Bronchial smooth muscle cell (primary cell): ENCODE measurements at places on chromosomes 3 and 15. TPM values are rescaled to one million over a fixed set of nuclear protein-coding genes. Genes with fewer than 3 reads are reported as not detected.

The KIF15 gene
- total RNA-seq: 1.3 and 2.7 TPM in 2 replicates

The ZMAT3 gene
- 29.8 and 36.7 TPM in 2 replicates for total RNA-seq

The PCBP4 gene
- total RNA-seq: 38.5 and 45.4 TPM in 2 replicates

The SMCO1 gene
- total RNA-seq: not detected in 2 replicates

The TMEM43 gene
- total RNA-seq: 73.4 and 97.6 TPM in 2 replicates

The XIRP1 gene
- under 0.01 TPM in 1 of 2 replicates, not detected in the other for total RNA-seq

The EIF4E3 gene
- total RNA-seq: 0.63 and 1.1 TPM in 2 replicates

The BNIP2 gene
- 54.1 and 70.0 TPM in 2 replicates for total RNA-seq

The PLSCR2 gene
- 0.32 TPM in 1 of 2 replicates, not detected in the other for total RNA-seq

The SPESP1 gene
- total RNA-seq: 6.8 and 14.3 TPM in 2 replicates

The A4GNT gene
- total RNA-seq: not detected in 2 replicates

The PIERCE2 gene
- 0.60 and 0.95 TPM in 2 replicates for total RNA-seq

The TUSC7 gene
- total RNA-seq: under 0.01 TPM in 1 of 2 replicates, not detected in the other

The CMTM8 gene
- 0.09 and 0.32 TPM in 2 replicates for total RNA-seq

The CEMIP gene
- total RNA-seq: 27.4 and 78.4 TPM in 2 replicates

The CD86 gene
- total RNA-seq: not detected in 2 replicates

The CLSTN2 gene
- 0.09 and 0.16 TPM in 2 replicates for total RNA-seq

The TNIK gene
- total RNA-seq: 14.7 and 15.1 TPM in 2 replicates

The RTP3 gene
- not detected in 2 replicates for total RNA-seq

The CNOT10 gene
- 20.6 and 21.5 TPM in 2 replicates for total RNA-seq

The IDH2 gene
- 24.0 and 37.2 TPM in 2 replicates for total RNA-seq

The MKRN2OS gene
- total RNA-seq: not detected in 2 replicates

The PODXL2 gene
- 0.79 and 1.1 TPM in 2 replicates for total RNA-seq

The ACP3 gene
- 0.26 and 1.4 TPM in 2 replicates for total RNA-seq

The HDGFL3 gene
- 16.1 and 18.9 TPM in 2 replicates for total RNA-seq

The PLA2G4F gene
- total RNA-seq: under 0.01 TPM in 1 of 2 replicates, not detected in the other

The LRRC2 gene
- total RNA-seq: under 0.01 and 0.47 TPM in 2 replicates

The TRIM42 gene
- total RNA-seq: not detected in 2 replicates

The FSIP1 gene
- total RNA-seq: 1.5 and 2.5 TPM in 2 replicates

The PRR23A gene
- total RNA-seq: not detected in 2 replicates

The COL6A5 gene
- total RNA-seq: not detected in 2 replicates

The KIF23 gene
- total RNA-seq: 2.3 and 5.7 TPM in 2 replicates

The CISH gene
- 0.77 and 0.95 TPM in 2 replicates for total RNA-seq

The CLDN1 gene
- under 0.01 and 0.17 TPM in 2 replicates for total RNA-seq

The FES gene
- total RNA-seq: 30.7 and 52.2 TPM in 2 replicates

The ALDH1L1 gene
- total RNA-seq: not detected in 2 replicates

The PLS1 gene
- 0.17 and 0.47 TPM in 2 replicates for total RNA-seq

The RBM15B gene
- 24.3 and 28.3 TPM in 2 replicates for total RNA-seq

The SLC12A1 gene
- total RNA-seq: under 0.01 TPM in 1 of 2 replicates, not detected in the other

The IQCF5 gene
- total RNA-seq: not detected in 2 replicates

The GOLGA8K gene
- 0.16 and 0.17 TPM in 2 replicates for total RNA-seq
